ENCODE measurements at places on chromosomes 2 and 18.
A peak's percentile ranks its signal among the peaks of the same experiment; 100 is the strongest.

DNA sequence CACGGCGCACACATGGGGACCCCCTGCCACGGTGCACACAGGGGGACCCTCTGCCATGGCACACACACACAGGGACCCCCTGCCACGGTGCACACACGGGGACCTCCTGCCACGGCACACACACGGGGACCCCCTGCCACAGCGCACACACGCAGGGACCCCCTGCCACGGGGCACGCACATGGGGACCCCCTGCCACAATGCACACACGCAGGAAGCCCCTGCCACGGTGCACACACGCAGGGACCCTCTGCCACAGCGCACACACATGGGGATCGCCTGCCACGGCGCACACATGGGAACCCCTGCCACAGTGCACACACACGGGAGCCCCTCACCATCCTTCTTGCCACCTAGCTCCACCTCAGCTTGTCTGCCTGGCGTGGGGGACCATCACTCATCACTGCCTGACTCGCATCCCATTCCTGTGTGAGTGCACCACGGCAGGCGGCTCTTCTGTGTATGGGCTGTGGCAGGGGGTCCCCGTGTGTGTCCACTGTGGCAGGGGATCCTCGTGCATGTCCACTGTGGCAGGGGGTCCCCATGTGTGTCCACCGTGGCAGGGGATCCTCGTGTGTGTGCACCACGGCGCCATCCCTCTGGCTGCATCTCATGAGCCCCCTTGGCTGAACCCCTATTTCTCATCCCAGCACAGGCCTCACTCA is 206.7 kb downstream of the EIPR1 start:
- DNase-seq = no peak

- DNase-seq = peak; percentile 21
Measured at GRCh38 chr18:70195852-70196434, 9.5 kb downstream of the RTTN start.

DNA sequence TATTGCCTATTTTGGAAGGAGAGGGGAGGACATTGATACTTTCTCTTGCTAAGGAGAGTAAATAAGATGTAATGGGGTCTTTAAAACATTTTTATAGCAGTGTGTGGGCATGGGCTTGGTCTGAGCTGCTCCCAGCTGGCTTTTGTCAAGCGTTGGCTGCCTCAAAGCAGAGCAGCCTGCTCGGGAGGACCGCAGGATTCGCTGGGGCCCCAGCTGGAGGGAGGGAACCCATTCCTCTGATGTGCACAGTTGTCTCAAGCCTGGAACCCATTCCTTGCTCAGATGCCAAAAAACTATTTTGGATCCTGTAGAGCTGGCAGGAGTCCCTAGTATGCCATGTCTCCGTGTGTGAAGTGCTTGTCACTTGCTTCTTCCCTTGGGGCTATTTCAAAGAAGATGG is 59.4 kb upstream of the RMDN2 start:
- no peak for DNase-seq

DNA sequence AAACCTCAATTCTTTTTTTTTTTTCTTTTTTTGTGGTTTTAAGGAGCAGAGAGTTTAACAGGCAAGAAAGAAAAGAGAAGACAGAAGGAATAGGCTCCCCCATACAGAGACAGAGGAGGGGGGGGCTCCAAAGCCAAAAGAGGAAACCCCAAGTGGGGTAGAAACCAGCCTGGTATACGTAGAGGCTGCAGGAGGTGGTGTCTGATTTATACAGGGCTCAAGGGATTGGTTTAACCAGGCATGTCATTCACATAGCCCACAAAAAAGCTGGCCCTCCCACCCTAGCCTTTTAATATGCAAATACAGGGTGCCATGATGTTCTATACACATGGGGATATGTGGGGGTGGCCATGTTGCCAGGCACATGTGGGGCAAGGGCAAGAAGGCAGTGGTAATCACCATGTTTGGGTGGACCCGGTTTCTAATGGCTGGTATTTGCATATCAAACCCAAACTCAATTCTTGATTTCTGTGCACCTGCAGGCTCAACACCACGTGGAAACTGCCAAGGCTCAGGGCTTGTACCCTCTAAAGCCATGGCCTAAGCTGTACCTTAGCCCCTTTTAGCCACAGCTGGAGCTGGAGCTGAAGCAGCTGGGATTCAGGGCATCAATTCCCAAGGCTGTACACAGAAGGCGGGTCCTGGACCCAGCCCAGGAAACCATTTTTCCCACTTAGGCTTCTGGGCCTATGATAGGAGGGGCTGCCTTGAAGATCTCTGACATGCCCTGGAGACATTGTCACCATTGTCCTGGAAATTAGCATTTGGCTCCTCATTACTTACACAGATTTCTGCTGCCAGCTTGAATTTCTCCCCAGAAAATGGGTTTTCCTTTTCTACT is 170.3 kb downstream of the MAIP1 start:
- no peak for DNase-seq

- DNase-seq = no peak
Measured at GRCh38 chr2:66691031-66691965, 256.4 kb downstream of the MEIS1 start.

GRCh38 chr2:23806201-23806600 is 120.7 kb downstream of the ATAD2B start:
- no peak for DNase-seq

DNA sequence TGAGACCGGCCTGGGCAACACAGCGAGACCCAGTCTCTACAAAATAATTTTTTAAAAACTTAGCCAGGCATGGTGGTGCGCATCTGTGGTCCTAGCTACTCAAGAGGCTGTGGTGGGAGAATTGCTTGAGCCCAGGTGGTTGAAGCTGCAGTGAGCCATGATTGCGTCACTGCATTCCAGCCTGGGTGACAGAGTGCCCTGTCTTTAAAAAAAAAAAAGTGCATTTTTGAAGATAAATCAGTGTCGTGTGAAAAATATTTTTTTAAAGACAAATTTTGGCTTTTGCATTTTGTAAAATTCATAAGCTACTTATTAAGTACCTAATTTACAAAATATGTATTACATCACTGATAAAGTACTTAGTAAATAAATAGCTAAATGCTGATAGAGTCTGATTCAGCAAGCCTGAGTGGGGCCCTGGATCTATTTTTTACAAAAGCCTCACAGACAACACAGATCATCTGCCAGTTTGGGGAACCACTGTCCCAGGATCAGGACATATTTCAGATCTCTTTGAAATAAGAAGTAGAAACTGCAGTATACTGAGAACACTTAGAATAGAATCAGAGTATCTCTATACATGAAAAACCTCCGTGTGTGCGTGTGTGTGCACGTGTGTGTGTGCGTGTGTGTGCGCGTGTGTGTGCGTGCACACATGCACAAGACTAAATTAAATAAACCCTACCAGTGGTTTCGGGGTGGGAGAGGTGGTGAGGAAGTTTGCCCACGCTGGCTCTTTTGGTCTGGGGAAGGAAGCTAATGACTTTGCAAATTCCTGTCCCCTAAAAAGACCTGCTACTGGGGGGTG is 61.6 kb downstream of the AAK1 start:
- DNase-seq = no peak

GRCh38 chr2:58557176-58557575 is 316.1 kb upstream of the FANCL start:
- no peak for DNase-seq

- DNase-seq = no peak
Measured at GRCh38 chr18:33372442-33372841, 68.1 kb downstream of the CCDC178 start.

DNA sequence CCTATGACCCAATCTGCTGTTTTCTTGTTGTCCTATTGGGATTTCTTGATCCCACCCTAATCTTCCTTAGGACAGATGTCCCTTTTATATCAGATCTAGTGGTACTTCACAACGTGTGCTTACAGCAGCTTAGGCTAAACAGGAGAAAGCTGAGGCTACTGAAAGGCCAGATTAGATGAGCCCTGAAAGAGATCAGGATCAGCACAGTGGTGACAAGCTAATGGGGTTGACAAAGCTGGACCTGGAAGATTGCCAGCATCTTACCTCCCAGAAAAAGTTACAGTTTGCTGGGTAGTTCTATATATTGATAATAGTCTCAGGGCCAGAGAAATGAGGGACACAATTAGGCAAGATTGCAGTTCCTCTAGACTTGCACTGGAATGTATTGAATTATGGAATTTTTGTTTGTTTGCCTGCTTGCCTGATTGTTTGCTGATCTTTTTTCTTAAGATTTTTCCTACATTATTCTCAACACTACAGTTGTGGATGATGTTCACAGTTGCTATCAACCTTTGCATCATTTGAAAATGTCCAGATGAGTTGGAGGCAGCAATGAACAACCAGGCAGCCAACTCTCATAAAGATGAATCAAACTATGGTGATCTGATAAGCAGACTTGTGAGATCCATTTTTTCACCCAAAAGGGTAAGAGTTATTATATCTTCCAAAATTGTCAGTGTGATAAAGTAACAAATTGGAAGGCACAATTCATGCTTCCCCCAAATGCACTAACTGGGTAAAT is 49.1 kb upstream of the PIK3C3 start:
- no peak for DNase-seq

GRCh38 chr2:121088251-121089165 is 196.5 kb downstream of the TFCP2L1 start:
- no peak for DNase-seq

DNA sequence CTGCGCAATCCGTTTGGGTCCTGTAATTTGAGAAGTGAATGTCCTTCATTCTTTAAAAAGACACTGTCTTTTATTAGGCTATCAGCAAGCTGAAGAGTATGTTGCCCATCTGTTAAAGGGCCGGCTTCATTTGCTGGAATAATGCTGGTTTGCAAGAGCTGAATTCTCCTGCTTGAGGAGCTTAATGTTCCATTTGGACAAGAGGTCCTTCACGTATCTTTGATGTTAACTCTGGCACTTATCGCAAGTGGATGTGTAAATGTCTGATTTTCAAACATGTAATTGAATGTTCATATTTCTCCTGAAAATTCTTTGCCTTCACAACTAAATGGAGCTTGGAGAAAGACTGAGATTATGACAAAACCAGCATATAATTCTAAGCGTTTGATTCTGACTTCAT is 280.8 kb upstream of the NRP2 start:
- DNase-seq = no peak

DNA sequence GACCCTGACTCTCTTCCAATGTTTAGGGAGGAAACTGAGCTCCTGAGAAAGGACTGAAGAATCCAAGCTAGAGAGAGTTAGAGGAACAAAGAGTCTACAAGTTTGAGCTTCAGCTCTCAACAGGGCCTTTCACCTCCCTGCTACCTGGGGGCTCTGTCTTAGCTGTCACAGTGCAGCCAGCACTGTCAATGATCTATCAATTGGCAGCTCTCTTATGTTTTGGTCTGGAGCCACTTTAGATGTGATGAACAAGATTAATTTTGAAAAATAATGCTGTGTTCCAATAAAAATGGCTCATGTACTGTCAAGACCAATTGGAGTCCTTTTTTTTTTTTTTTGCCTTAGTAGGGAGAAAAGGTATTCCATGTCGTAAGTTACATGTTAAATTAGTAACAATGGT is 215.8 kb upstream of the TRIB2 start:
- no peak for DNase-seq

DNA sequence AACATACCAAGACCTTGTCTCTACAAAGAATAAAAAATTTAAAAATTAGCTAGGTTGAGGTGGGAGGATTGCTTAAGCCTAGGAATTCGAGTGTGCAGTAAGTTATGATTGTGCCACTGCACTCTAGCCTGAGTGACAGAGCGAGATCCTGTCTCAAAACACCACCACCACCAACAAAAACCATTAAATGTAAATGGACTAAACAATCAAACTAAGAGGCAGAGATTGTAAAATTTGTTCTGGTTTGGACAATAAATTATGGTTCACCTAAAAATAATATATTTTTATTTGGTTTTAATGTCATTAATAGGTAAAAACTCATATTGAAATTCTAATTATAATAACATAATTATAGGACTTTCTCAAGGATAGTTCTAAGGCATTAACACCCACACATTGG is 9.9 kb upstream of the ATIC start:
- DNase-seq = no peak

GRCh38 chr2:156803243-156803642 is 367.1 kb downstream of the GPD2 start:
- no peak for DNase-seq

GRCh38 chr2:110106642-110107041 is 9.0 kb downstream of the MALL start:
- DNase-seq = no peak

DNA sequence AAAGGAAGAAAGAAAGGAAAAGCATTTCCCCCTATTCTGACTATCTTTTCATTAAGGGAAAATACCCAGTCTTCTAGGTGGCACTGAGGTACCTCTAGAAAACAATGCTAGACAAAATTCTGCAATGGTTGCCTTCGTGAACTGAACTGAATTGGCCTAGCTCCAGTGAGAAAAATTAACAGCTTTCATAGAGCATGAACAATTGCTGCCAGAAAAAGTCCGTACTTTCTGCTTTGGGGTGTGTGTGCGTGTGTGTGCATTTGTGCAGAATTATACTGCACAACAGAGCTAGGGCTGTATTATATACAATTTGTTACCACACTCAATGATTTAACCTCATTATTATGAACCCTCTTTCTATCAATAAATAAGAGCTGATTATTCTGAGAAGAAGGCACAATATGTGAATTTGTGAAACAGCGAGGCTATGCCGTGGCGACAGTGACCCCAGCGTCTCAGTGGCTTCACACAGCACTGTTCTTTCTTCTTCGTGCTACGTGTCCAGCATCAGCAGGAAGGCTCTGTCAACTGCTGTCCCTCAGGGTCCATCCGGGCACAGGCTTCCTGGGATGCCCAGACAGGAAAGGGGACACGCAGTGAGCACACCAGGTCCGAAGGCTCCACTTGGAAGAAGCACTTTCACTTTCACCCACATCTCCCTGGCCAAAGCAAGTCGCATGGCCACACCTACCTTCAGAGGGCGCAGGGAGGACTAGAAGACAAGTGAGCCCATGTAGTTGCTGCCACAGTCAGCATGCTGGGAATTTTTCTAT is 47.5 kb downstream of the PTGR3 start:
- DNase-seq = no peak

DNA sequence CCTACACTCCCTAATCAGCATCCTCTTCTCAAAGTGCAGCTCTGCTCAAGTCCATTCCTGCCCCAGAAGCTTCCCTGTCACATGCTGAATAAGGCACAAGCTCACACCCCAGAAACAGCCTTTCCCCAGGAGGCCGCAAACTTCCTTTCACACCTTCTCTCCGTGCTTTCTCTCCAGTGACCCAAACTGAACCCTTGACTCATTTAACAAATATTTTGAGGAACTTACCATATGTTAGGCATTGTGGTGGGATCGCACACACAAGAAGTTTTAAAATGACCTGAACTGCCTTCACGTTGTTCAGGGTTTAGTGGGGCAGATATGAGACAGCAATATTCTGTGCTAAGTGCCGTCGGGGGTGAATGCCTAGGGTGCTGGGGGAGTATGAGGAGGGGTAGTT is 161.3 kb downstream of the INSIG2 start:
- DNase-seq = no peak

- DNase-seq = no peak
Measured at GRCh38 chr2:215358312-215358845, 46.5 kb downstream of the ATIC start.

- DNase-seq = no peak
Measured at GRCh38 chr2:28350791-28351285, 41.8 kb upstream of the FOSL2 start.

Data from GM12864 (cell line).